ENCODE measurements at places on chromosomes 6 and 20.

DNA sequence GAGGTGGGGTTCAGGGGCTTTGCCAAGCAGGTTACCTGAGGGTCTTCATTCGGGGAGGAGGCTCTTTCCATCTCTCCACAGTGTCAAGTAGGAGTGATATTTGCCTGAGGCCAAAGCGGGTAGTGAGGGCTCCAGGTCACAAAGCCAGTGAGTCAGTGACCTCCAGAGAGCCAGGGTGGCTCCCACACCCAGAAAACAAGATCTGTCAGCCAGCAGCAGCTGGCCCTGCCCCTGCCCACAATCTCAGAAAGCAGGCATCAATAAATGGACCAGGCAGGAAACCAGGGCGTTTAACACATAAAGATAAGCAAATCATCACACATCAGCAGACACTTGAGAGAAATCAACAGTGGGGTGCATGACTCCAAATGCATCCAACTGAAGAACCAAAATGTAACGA lies 250.8 kb downstream of the CDH26 start:
- DNase-seq: no peak

DNA sequence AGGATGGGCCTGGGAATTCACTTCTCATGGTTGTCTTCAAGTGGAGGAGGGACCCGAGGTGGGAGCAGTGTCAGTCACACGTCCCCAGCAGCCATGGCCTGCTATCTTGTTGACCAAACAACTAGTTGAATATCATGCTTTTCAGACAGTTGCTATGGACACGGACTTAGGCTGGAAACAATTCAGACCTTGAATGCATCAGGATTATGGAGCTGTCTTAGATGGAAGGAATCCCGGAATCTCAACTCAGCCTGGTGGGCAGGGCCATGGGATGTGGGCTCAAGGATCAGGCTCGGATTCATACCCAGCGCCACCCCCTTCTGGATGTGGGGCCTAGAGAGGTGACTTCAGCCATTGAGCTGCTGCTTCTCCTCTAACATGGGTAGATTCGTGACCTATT lies 112.6 kb downstream of the DLGAP4 start:
- no peak for DNase-seq

- DNase-seq: no peak
Observed at GRCh38 chr6:11098004-11098403, 4.4 kb downstream of the SMIM13 start.

DNA sequence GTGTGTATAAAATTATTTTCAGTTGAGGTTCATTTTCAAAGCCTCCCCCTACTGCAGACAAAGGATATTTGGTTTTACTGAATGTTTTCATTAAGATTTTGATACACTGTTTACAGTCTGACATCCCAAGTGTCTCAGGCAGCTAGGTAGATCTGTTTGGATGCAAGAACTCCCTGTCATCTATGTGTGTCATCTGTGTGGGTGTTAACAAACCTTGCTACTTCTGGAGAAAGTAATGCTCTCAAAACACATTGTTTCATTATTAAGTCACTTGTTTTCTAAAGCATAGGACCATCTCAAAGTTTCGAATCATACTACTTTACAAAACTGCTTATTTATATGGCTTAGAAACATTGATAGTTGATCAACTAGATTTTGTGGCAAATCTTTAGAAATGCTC lies 114.5 kb upstream of the TMEM170B start:
- no peak for DNase-seq

- DNase-seq: no peak
Observed at GRCh38 chr6:113875470-113875869, 18.3 kb downstream of the MARCKS start.

DNA sequence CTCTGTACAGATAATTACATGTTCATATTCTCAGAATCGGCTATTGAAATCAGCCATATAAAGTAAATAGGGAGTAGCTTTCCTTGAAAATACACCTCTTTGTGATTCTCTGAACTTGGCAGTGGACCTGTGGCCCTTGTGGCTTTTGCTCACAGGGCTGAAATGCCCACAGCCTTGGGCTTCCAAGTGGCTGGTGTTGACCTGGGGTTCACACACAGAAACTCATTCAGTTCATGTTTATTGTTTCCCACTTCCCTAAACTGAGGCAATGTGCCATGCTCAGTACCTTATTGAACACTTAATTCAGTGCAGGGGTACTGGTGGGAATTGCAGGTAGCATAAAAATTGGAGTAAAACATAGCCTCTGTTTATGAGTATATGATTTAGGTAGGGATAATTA lies 19.1 kb upstream of the TULP4 start:
- DNase-seq: no peak
